ENCODE measurements at places on chromosomes 12 and 14.

GRCh38 chr12:24850496-24850895, 98.4 kb downstream of the BCAT1 start:
- no peak for DNase-seq

DNA sequence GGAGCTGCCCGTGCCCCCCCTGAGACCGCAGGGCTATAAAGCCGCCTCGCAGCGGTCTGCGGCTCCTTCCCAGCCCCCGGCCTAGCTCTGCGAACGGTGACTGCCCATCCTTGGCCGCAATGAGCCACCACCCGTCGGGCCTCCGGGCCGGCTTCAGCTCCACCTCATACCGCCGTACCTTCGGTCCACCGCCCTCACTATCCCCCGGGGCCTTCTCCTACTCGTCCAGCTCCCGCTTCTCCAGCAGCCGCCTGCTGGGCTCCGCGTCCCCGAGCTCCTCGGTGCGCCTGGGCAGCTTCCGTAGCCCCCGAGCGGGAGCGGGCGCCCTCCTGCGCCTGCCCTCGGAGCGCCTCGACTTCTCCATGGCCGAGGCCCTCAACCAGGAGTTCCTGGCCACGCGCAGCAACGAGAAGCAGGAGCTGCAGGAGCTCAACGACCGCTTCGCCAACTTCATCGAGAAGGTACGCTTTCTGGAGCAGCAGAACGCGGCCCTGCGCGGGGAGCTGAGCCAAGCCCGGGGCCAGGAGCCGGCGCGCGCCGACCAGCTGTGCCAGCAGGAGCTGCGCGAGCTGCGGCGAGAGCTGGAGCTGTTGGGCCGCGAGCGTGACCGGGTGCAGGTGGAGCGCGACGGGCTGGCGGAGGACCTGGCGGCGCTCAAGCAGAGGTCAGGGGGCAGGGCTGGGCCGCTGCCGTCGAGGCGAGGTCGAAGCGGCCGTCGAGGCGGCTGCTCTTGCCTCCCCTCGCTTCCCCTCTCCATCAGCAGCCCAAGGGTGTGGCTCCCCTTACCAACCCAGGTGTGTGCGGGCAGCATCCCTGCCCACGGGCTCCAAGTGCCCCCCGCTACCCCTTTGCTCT, at the start of gene PRPH:
TSS of gene PRPH (plus strand) at position 66 of the 855 bp plus-strand sequence. CDS start at position 120, 54 bp downstream.
- no peak for DNase-seq

- no peak for DNase-seq
Measured at GRCh38 chr12:27194644-27195043, 49.4 kb upstream of the STK38L start.

GRCh38 chr14:103206023-103206481, 82.8 kb downstream of the TNFAIP2 start:
- no peak for DNase-seq

GRCh38 chr14:90695997-90696660, 120.1 kb downstream of the TTC7B start:
- no peak for DNase-seq

DNA sequence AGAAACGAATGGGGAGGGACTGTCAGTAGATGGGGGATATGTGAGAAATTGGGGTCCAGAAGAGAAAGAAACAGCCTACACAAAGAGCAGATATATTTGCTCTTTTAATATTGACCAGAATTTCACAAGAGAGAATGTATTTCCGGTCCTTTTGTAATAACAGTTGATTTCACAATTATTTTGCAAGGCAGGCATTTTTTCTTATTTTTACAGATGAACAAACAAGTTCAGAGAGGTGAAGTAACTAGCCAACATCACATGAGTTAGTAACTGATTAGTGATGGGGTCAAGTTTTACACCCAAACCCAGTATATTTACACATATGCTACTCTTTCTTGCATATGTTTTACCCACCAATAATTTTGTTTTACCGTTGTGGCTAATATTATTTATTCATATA, 188.2 kb downstream of the NAV3 start:
- no peak for DNase-seq

DNA sequence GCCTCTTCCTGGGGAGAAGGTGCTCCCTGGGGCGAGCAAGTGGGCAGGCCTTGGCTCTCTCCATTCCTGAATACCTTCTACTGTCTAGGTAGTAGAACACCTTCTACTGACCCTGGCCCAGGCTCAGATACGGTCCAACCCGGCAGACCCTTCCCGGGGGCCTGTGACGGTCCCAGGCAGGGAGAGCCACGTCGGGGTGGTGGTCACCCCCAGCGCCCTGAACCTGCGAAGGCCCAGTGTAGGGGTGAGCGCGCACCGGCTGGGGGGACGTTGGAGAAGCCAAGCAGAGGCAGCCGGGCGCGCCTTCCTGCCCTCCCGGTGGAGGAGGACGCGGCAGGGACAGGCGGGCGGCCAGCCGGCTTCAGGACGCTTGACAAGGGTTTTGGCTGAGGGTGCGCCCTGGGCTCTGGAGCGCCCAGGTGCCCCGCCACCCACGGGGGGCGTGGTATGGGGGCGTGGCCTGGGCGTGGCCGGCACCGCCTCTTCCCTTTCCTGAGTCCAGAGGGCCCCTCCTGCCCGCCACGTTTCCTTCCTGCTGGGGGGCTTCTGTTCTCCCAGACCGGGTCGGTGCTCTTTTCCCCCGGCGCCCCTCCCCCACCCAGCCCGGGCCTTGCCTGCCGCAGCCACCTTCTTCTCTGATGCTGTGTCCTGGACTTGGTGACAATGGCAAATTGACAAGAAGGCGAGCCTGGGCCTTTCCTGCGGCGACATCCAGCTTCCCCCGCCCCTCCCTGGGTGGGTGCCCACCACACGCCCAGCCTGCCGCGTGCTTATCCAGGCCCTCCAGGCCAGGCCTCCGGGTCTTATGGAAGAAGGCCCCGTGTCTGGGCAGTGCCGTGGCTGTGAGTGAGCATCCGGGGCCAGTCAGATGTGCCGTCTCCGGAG, 24.5 kb upstream of the PPP1R13B start:
- DNase-seq, result peak; percentile 67

DNA sequence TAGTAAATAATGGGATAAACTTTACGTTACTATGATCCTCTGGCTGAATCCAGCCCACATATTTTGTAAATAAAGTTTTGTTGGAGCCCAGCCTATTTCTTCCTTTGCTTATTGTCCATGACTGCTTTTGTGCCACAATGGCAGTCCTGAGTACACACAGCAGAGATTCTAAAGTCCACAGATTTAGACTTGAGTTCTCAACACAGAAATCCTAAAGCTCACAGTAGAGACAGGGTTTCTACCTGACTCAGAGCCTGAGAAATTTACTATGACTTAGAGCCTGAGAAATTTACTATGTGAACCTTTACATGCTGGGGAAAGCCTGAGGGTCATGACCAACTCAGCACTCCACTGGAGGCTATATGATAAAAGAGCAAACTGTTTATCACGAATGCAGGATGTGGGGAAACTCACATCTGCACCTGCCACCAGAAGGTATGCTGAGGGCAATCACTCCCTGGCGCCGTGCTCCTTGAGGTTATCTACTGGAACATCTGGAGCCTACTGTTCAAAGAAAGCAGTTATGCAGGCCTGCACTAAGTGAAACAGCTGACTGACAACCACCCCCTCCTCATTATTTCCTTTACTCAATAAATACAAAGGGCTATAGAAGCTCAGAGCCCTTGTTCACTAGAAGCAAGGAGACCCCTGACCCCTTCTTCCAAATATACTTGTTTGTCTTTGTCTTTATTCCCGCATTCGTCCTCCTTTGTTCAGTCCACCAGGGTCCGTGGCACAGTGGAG, 52.6 kb upstream of the BICD1 start:
- no peak for DNase-seq

- DNase-seq, result no peak
Measured at GRCh38 chr12:116594325-116595038, 35.3 kb downstream of the MAP1LC3B2 start.

- DNase-seq, result no peak
Measured at GRCh38 chr12:29559198-29559597, 61.7 kb upstream of the OVCH1 start.

GRCh38 chr14:76314521-76315034, 61.4 kb upstream of the ESRRB start:
- no peak for DNase-seq

GRCh38 chr14:88733121-88733520, 59.6 kb downstream of the EML5 start:
- no peak for DNase-seq

DNA sequence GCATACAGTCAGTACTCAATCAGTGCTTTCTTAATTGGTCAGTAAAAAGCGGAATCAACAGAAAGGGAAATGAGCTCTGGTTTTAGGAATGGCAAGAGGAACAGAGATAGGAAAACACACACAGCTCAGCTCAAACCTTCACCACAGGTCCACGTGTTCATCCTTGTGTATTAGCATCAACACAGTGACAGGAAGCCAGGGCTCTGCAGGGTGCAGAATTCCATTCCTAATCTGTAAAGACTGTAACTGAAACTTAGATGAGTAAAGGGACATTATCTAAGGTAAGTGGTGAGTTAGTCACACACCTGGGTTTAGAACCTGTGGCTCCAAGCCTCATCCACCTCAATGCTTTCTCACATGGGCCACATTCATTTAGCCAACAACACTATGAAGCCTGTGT, 1242.2 kb upstream of the TMEM132C start:
- no peak for DNase-seq

DNA sequence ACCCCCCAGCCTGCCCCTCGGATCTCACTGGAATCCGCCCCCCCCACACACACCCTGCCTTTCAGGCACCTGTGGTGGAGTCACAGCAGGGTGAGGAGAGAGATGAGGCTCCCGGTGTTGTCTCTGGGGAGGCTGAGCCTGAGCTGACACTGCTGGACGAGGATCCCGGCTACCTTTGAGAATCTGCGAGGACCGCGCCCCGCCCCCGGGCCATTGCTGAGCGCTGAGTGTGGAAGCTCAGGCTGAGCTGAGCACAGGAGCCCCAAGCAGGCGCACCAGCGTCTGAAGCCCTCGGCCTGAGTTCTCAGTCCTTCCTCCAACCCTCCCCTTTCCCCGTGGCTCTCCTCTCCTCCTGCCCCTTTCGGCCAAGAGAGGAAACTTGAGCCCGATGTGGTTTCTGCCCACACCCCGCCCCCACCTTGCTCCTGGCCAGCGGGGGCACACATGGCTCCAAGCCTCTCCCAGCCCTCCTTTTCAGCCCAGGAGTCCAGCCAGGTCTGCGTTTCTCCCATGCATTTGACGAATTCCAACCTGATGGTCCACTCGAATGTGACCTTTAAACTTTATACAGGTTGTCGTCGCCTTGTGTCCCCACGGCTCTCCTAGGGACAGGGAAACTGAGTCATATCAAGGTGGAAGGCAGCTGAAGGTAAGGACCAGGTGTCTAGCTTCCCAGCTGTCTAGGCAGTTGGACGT, at the start of gene NFE2:
TSS of gene NFE2 (minus strand) at position 284 of the 696 bp plus-strand sequence. CDS start 5,767 bp downstream, outside the sequence.
- DNase-seq, result no peak

- DNase-seq, result no peak
Measured at GRCh38 chr14:100599981-100600380, 12.8 kb upstream of the BEGAIN start.

- DNase-seq, result no peak
Measured at GRCh38 chr12:109497675-109498074, 20.2 kb downstream of the UBE3B start.

GRCh38 chr14:48954446-48954845, 631.7 kb downstream of the RPS29 start:
- no peak for DNase-seq

DNA sequence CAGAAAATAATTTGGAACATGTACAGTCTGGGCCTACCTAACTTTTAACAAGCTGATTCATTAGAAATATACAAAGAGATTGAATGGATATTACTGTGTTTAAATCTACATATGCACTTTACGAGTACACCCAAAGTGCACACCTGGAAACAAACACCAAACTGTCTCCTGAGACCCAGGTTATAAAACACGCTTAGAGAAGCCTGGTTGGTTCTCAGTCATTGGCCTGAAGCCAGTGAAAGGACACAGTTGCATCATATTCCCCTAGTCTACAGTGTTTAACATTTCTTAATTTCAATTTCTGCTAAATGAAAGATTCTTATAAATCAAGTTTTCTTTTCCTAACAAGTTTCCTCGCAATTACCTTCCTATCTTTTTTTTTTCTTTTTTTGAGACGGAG, 209.5 kb downstream of the FBXL14 start:
- no peak for DNase-seq

- no peak for DNase-seq
Measured at GRCh38 chr12:27814411-27814810, 34.4 kb upstream of the MANSC4 start.

DNA sequence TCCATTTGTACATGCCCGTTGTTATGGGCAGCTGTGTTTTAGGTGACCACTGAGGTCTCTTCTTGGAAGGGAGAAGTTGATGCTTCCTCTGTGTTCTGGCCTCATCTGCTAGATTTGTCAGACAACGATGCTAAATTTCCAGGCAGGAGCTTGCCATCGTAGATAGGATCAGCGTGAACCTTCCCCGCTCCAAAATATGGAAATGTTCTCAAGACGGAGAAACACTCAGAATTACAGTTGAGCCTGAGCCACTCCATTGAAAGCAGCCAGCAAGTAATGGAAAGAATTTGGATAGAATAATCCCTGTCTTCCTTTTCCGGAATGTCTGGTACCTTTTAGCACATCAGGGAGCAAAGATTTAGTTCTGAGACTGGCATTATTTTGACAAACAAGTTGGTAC, 34.8 kb downstream of the TUNAR start:
- DNase-seq, result no peak

DNA sequence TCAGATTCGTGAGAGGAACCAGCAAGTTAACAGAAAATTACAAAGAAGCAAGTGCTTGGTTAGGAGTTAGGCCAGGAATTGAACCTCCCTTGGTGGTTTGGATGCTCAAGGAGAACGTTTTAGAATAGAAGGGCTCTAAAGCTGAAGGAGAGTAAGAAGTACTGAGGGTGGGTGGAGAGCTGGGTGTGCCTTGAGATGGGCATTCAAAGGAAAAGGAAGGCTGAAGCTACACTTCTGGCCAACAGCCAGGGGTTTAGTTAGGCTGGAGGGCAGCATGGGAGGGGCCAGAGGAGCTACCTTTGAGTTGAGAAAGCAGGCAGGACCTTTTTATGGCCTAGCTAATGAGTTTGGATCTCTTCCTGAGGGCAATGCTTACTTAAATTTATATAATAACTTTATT, 421.2 kb downstream of the CCDC91 start:
- DNase-seq, result no peak

DNA sequence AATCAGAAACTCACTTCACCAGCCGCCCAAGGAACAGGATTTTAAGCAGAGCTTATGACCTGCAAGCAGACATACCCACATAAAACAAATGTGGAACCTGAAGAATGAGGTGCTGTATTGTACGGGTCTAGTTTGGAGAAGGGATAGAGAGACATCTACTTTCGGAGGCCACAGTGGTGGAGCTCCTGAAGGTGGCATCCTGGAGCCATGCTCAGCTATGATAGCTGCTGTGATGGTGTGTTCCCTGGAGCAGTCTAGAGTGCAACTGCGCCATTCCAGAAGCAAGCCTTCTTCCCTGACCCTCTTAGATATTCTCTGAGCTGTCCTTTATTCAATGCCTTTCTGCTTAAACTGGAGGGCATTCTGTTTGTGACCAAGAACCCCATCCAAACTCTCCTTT, 402.6 kb downstream of the FUT8 start:
- DNase-seq, result no peak

Data from stimulated activated CD4-positive, alpha-beta T cell treated with anti-CD3 and anti-CD28 coated beads, Interleukin-1b, Interleukin-23, amount 100 ng/mL, for 1 hour (primary cell).